ENCODE measurements at places on chromosomes 1 and 21.

DNA sequence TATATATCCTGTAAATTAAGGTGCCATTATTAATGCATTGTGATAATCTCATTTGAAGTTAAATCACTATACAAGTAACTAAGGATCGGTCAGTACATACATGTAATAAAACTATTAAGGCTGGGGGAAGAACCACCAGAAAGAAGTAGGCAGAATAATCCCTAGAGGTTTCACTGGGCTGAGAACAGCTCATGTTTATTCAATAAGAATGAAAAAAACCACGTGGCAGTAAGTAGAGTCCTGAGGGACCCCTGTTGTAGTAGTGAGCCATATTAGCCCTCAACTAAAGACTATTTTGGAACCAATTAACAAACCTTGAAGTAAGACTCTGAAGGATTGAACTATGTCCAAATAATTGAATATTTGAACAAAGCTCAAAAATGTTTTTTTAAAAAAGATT is 46.9 kb upstream of the ADAM30 start:
- DNase-seq, result no peak

DNA sequence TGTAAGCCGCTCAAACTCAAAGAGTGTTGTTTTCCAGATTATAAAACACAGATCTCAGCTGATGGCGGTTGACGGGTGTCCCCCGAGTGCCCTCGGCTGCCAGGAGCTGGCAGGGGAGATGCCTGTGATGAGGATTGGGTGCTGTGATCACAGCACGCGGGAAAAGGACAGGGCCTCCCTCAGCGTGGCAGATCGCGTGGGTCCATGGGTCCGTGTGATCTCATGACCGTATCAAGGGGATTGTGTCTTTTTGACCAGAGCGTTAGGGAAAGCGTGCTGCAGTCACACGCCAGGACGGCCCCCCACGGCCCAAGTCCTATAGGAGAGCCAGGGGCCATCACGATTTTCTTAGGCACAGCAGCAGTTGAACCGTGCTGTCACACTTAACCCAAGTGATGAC is 51.9 kb downstream of the PDE9A start:
- no peak for DNase-seq

DNA sequence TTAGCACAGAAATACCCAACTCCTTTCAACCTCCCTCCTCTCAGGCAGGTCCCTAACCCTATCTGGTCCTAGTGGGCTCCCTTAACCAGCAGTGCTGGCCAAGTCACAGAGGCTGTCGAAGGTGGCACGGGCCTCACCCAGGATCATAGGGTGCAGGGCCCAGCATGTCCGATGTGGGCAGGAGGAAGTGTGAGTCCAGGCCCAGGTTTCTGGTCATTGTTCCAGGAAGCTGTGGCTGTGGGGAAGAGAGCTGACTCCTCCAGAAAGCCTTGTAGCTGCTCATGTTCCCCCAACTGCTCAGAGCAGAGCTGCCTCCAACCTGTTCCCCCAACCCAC is 2.4 kb downstream of the CCDC17 start:
- DNase-seq, result no peak

- no peak for DNase-seq
Observed at GRCh38 chr1:27027575-27028250, 15.1 kb upstream of the TENT5B start.

- no peak for DNase-seq
Observed at GRCh38 chr1:116737855-116738321, 16.3 kb upstream of the CD2 start.

- DNase-seq, result no peak
Observed at GRCh38 chr1:22108339-22109105, 34.4 kb downstream of the WNT4 start.

DNA sequence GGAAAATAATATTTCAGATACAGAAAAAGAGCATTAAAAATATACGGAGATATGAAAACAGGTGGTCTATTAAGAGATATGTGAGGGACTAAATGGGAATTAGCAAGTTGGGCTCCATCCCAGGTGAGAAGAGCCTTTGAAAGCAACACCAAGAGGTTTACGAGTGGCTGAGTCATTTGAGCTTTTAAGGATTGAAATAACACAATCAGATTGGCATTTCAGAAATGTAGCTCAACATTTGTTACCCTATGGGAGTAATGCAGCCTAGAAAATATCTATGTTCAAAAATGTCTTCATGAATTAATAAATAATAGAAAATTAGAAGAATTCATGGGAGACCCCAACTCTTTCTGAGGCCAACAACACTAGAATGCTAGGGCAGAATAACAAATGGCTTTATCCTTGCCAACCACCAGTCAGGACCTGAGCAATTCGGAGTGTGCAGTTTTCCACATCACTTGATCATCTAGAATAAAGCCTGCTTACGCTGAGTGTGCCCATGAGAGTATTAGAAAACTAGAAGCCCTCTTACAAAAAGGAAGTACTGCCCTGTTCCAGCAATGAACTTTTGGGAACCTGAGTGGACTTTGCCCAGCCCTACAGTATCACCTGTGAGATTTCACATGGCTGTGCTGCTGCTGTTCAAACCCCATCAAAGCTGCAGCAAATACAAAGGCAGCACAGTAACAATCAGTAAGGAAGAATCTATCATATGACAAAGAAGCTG is 538.0 kb upstream of the CAMK1G start:
- no peak for DNase-seq

GRCh38 chr21:14742119-14742518 is 196.0 kb upstream of the SAMSN1 start:
- DNase-seq, result no peak
